ENCODE measurements at places on chromosomes 3 and 15. TPM values are rescaled to one million over a fixed set of nuclear protein-coding genes. Genes with fewer than 3 reads are reported as not detected.

Gene NAALADL2
- total RNA-seq, result not detected

Gene PPM1L
- total RNA-seq, result 4.0 TPM

Gene CPOX
- 69.9 TPM for total RNA-seq

Gene VPS39
- 74.1 TPM for total RNA-seq

Gene SCN11A
- not detected for total RNA-seq

Gene ARPP21
- not detected for total RNA-seq

Gene GOLGA8J
- total RNA-seq, result not detected

Gene BMF
- 5.5 TPM for total RNA-seq

Gene MTFMT
- total RNA-seq, result 13.3 TPM

Gene SEMA6D
- not detected for total RNA-seq

Gene TAGLN3
- not detected for total RNA-seq

Gene DENND4A
- 32.1 TPM for total RNA-seq

Gene LZTFL1
- 7.0 TPM for total RNA-seq

Gene WDR72
- not detected for total RNA-seq

Gene CELSR3
- total RNA-seq, result 11.2 TPM

Gene SLC6A1
- total RNA-seq, result not detected

Gene NR2E3
- total RNA-seq, result not detected

Gene SSUH2
- 0.27 TPM for total RNA-seq

Gene IMPG2
- total RNA-seq, result 0.20 TPM

Gene PAK6
- 0.43 TPM for total RNA-seq

Gene TEX55
- not detected for total RNA-seq

Gene FGF7
- total RNA-seq, result not detected

Gene SLC28A2
- not detected for total RNA-seq

Gene EOMES
- 4.8 TPM for total RNA-seq

Gene PCSK6
- total RNA-seq, result 3.3 TPM

Gene ROPN1
- not detected for total RNA-seq

Gene CSPG4
- not detected for total RNA-seq

Gene SKOR1
- 0.18 TPM for total RNA-seq

Gene GPR27
- 0.50 TPM for total RNA-seq

Gene ARPP19
- 179 TPM for total RNA-seq

Gene ITGB5
- total RNA-seq, result 0.34 TPM

Gene SPATA12
- not detected for total RNA-seq

Gene SEMA3G
- total RNA-seq, result 0.16 TPM

Gene BNIP2
- 68.7 TPM for total RNA-seq

Gene ESYT3
- total RNA-seq, result 1.2 TPM

Gene MUSTN1
- 1.4 TPM for total RNA-seq

Gene TRIP4
- total RNA-seq, result 21.1 TPM

Gene NOX5
- 0.02 TPM for total RNA-seq

Gene TF
- 0.43 TPM for total RNA-seq

Gene P2RY12
- not detected for total RNA-seq

Gene PEAK1
- total RNA-seq, result 19.5 TPM

Gene ADPRH
- 2.8 TPM for total RNA-seq

Gene GOLGA8T
- not detected for total RNA-seq

Gene FOXB1
- total RNA-seq, result 1.6 TPM

Gene SENP8
- 1.3 TPM for total RNA-seq

Gene SOX14
- total RNA-seq, result not detected

Gene ALPK3
- total RNA-seq, result 0.30 TPM

Gene CCR3
- 0.16 TPM for total RNA-seq

Gene SERPINI1
- 2.1 TPM for total RNA-seq

Gene PIF1
- 35.8 TPM for total RNA-seq

Gene PHC3
- total RNA-seq, result 56.0 TPM

Data from T-helper 2 cell treated with Interferon-gamma antibody and Interleukin-4, amounts not matched to agents 100 ng/mL and 5 ng/mL, for 36 hours (primary cell).